ENCODE measurements at places on chromosomes 1 and 21.

GRCh38 chr1:206010060-206010459 lies 6.9 kb upstream of the RAB7B start:
- DNase-seq = no peak

DNA sequence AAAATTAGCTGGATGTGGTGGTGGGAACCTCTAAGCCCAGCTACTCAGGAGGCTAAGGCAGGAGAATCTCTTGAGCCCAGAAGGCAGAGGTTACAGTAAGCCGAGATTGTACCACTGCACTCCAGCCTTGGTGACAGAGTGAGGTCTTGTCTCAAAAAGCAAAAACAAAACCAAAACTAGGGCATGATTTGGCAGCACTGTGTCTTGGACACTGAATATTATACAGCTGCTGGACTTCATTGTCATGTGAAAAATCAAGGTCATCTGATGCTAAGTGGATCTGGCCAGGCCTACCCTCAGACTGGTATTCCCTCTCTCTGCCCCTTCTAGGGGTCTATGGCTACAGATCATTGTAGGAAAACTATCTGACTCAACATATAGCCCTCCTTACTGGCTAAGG lies 55.2 kb upstream of the MRPS6 start:
- no peak for DNase-seq

GRCh38 chr1:51641096-51641495 lies 24.2 kb downstream of the OSBPL9 start:
- DNase-seq = no peak

DNA sequence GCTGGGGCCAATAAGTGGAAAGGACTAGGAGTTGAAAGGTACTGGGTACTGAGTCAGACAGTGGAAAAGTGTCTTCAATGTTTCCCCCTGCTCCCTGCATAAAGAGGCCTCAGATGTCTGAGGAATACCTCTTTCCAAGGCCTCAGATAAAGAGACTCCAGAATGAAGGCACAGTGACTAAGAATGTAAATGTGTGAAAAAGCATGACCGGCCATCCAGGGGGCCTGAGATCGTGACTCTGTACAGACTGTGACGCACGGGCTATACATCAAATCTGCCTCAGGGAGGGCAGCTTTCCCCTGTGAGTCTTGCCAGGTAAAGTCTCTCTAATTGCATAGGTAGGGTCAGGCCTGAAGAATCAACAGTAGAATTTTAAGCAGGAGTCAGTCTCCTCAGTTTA lies 1690.5 kb downstream of the KCNT2 start:
- no peak for DNase-seq

- no peak for DNase-seq
Observed at GRCh38 chr1:203539831-203540546, 46.0 kb downstream of the OPTC start.

GRCh38 chr1:178531887-178532286 lies 19.0 kb downstream of the TEX35 start:
- DNase-seq = no peak

Data from posterior cingulate gyrus (tissue), 11 donors.